ENCODE measurements at places on chromosomes 12 and 14.
A peak's percentile ranks its signal among the peaks of the same experiment; 100 is the strongest.

DNA sequence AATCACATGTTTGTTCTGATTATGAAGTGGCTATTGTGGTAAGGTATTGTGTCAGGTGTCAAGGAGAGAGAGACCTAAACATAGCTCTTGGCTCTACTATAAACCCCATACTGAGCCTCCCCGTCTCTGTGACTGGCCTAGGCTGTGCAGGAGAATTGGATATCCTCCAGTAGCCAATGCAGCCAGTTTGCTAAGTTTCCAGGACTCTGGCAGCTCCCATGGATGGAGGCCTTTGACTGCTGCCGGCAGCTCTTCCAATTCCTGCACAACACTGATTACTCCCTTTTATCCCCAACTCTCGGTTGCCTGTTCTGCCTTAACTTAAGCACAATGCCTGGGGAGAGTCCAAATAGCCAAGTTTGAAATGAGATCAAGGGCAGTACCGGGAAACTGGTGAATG lies 59.3 kb downstream of the ABCC9 start:
- DNase-seq: no peak

- DNase-seq: no peak
Observed at GRCh38 chr12:124979568-124979967, 9.4 kb downstream of the DHX37 start.

DNA sequence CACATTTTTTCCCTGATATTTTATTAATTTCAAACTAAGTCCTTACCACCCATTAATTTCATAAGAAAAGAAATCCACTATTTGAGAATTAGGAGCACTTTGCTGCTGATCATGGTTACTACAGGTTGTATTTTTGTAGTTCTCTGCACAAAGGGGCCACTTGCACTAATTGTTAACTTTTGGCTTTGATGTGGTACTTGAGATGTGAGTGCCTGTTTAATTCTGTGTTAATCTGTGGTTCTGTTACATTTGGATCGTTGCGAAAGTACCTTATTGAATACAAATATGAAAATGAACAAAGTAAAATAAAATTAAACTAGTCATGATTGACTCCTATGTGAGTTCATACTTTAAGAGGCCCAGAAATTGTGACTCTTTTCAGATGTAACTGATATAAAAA lies 374.9 kb upstream of the RGS6 start:
- no peak for DNase-seq

GRCh38 chr12:52659395-52659794 lies 7.4 kb upstream of the KRT2 start:
- DNase-seq: no peak

DNA sequence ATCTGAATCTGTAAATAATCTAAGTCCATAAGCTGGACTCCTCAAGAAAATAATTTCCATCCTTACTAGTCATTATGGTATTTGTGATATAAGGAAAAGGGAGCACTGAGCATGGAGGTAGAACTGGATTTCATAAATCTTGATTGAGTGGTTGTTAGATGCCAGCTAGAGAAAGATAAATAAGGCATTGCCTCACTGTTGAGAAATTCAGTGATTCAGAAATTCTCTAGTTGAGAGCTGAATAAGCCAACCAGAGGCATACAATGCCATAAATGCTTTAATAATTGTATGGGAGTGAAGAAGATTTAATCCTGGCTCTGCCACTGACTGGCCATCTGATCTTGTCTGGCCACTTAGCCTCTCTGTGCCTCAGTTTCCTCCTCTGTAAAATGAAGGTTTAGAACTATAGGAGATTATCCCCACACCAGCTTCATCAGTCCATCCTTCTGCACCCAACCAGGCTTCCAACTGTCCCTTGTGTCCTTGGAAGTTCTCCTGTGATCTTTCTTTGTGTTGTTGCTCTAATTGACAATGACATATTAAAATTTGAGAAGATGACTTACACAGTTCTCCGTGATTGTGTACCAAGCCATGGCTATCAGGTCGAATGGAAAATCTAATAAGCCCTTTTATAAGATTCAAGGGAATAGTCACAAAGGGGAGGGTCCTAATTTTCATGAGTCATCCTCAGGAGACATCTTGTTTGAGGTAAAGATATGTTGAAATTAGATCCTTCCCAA lies 394.3 kb downstream of the EGLN3 start:
- DNase-seq: no peak

DNA sequence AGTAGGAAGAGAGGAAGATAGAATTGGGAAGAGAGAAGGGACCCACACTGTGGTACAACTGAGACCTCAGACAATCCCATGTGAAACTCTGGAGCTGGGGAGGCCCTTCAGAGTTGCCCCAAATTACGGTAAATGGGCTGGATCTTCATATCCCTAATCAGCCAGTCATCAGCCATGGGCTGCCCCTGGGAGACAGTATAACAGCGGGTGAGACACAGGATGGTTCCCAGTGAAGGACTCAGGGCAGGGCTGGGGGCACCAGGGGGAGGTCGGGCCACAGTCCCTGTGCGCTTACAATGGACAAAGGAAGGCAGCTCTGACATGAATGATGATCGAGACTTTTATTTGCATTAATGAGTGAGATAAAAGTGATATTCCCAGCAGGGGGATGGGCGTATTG lies 74.2 kb upstream of the BDKRB2 start:
- no peak for DNase-seq

GRCh38 chr14:101496776-101497683 lies 64.3 kb upstream of the DIO3 start:
- no peak for DNase-seq

DNA sequence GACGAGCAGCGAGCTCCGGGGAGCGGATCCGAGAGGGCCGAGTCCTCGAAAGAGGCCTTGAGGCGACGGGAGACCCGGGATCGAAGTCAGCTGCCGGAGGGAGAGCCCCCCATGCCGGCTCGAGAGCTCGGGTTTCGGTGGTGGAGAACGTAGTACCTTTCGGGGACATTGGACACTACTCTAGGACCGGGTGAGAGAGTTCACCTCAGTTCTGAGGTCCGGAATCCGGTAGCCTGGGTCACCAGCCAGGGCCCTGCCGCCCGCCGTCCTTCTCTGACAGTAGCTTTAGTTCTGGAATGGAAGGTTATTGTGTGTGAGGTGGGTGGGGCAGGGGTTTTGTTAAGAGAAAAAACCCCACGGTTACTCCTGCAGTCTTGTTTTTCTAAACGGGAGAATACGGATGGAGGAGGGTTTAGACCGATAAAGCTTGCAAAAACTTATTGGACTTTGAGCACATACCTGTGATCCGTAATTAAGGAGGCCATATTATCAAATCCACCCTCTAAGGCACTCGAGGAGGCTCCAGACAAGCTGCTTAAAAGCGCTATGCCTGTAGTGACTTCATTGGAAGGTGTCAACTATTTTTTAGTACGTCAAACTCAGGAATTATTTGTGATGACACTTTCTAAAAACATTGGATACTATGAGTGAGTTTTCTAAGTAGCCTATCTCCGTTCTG lies 765 bp downstream of the SCYL2 start:
- DNase-seq: no peak

GRCh38 chr12:100141666-100141997 lies 1.0 kb downstream of the BLTP3B start:
- DNase-seq: peak; percentile 62

DNA sequence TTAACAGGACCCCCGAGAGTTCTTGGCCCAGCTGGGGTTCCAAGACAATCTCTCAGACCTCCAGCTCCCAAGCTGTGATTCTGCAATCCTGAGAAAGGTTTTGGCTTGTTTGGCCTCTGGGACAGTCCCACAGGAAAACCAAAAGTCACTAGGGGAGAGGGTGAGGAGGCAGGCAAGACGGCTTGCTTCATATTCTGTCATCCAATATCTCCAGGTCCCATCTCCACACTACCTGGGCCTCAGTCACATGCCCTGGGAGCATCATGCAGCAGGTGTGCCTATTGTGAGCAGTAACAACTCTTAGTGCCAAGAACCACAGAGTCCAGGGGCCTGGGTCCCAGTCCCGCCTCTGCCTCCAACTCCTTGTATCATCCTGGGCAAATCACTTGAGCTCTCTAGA lies 1.7 kb downstream of the KRT79 start:
- no peak for DNase-seq

DNA sequence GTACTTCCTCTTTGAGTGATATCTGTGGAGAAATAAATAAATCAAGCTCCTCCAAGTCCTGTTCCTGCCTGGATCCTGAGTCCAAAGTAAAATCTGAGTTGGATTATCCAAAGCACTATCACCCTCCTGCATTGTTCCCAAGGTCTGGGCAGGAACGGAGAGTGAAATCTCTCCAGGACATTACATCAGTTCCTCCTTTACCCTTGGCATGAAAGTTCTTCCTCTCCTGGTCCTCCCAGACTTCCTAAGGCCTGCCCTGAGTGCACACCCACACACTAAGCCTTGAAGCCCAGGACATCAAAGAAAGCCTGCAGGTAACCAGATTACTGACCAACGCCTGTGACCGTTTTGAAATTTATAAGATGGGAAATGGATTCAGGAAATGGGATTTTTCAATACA lies 206.8 kb upstream of the BCL2L14 start:
- DNase-seq: no peak

DNA sequence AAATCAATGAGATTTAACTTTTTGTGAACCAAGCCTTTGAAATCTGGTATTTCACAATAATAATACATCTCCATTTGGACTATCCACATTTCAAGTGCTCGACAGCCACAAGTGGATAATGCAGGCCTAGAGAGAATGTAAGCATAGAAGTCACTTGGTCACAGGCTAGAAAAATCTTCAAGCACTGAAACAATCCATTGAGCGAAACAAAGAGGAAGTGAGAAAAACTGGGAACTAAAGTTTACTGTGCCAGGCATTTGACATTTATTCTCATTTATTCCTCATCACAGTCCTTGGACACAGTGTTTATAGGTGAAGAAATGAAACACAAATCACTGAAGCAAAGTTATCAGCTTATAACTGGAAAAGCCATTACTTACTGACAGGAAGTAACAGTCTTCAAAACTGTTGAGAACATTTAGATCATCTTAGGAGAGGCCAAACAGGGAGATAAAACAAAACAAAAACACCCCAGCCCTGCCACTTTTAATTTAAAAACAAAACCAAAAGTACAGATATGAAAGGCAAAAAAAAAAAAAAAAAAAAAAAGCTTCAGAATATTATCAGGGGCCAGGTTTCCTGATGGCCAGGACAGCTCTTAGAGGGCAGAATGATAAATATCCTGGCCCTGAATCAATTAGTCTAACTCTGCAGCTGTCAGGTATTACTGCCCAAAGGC lies 29.2 kb downstream of the GNS start:
- DNase-seq: no peak

GRCh38 chr12:90322006-90322405 lies 613.4 kb upstream of the ATP2B1 start:
- DNase-seq: no peak

DNA sequence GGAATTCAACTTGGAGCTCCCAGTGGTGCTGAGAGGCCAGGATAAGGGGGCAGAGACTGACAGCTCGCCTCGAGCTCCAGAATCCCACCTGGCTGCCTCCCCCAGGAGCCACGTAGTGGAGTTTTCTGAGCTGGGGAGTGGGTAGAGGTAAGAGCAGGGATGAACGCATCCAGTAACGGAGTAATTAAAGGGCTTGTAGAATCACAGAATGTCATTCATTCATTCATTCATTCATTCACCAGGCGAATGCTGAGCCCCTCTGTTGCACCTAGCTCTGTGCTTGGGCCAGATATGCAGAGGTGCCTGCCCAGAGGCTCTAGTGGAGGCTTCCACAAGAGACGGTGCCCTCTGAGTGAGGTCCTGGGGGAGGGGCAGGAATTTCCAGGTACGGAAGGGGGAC lies 8.1 kb downstream of the FAM181A start:
- DNase-seq: no peak

- no peak for DNase-seq
Observed at GRCh38 chr14:101705733-101706508, 55.6 kb upstream of the PPP2R5C start.

DNA sequence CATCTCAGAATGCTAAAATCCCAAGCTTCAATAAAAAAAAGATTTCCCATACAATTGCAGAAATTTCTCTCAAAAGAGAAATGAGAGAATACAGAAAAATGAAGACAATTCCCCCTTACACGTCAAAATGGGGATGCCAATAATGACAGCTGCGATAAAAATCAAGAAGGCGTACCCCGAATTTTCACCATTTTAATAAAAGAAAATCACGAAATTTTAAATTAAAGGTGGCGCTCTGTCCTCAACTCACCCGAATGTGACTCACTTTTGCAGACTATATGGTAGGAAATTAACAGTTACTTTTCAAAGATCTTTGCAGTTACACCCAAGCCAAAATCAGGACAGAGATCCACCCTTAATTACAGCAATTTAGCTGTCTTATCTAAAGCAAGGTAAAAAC lies 2.1 kb downstream of the ATP2B1 start:
- DNase-seq: no peak

DNA sequence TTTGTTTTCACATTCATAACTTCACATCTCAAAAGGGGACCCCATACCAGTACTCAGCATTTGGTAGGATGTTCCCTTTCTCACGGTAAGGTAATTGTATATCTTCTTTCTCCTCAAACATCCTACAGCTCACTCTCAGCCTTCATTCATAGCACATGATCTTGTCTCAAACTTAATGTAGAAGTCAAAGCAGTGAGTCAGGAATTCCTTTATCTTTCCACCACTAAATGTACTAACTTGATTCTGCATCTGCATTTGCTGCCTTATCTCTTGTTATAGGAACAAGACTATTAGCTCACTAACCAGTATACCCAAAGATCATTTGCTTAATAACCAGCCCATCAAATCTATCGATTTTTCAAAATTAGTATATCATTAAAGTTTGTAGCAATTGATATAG lies 22.9 kb downstream of the CPSF2 start:
- no peak for DNase-seq

- no peak for DNase-seq
Observed at GRCh38 chr12:15505616-15506015, 183.3 kb downstream of the PTPRO start.

DNA sequence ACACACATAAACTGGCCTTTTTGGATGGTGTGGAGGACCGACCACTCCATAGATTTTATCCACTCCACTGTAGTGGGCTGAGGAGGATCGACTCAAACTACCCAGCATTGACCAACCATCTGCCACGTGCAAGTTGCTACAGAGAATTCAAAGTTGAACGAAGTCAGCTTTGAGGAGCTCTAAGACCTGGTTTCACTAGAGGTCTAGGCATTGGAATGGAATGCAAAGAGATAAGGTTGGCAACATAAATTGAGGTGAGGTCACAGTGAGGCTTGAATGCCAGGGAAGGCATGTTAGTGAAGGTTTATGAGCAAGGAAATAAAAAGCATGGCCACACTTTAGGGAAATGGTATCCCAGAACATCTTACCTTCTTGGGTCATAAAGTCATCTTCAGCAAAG lies 14.5 kb downstream of the VWF start:
- no peak for DNase-seq

DNA sequence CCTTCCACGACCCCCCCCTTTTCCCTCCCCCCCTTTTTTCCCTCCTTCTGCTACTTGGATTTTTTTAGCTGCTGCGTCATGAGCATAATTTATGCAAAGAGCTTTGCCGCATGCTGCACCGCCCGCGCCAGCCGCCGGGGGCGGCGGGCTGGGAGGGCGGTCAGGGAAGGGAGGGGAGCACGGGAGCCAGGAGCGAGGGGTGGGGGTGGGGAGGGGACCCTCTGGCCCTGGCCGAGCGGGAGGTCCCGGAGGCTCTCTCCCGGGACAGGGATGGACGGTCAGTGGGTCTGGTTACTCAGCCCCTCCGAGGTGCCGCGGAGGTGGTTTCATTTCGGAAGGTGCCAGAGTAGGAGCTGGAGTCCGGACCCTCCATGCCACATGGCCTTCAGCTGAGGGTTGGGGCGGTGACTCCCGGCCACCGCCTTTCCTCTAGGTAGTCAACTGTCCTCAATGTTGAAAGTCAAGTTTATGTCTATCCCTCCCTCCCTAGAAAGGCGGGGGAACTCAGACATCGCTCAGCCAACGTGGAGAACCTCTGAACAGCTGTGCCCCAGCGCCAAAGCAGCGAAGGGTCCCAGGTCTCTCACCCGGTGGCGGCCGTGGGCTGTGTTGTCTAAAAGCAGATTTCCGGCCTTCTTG lies at the start of gene POU6F1:
POU6F1 (minus strand) TSS at position 95 of the 639 bp plus-strand sequence. CDS start 11,226 bp downstream, outside the sequence.
- peak; percentile 51 for DNase-seq
